ENCODE measurements at places on chromosomes 12 and 14.

DNA sequence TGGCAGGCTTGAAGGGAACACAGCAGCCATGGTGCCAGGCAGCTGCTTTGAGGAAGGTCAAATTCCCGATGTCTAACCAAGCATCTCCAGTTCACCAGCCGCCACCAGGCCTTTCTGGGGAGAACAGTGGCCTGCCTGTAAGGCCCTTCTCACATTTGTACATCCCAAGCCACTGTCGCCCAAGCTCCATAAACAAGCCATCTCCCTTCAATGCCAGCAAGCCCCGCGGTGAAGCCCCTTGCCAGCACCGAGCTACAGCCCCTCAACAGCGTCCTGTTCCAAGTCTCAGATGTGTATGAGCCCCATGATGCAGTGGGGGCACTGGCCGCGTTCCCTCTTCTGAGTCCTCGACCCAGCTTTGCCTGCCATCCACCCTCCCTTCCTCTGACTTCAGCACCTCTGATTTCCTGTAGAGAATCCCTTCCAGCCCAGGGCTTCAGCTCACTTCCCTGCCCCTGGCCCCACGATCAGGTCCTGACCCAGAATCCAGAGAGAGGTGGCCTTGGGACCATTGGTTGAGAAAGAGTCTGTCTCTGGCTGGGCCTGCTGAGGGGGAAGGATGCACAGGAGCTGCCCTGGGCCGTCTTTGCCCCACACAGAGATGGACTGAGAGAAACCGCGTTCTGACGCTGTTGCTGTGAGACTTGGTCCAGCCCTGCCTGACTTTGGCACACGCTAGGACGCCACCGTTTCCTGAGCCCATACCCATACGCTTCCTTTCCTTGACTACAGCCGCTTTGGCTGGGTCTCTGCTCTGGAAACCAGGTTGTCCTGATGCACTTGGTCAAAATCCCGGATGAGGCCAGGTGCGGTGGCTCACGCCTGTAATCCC, 1.9 kb upstream of the MMP17 start:
- no peak for DNase-seq

GRCh38 chr14:60771117-60771516, 36.6 kb downstream of the MNAT1 start:
- DNase-seq, result no peak

DNA sequence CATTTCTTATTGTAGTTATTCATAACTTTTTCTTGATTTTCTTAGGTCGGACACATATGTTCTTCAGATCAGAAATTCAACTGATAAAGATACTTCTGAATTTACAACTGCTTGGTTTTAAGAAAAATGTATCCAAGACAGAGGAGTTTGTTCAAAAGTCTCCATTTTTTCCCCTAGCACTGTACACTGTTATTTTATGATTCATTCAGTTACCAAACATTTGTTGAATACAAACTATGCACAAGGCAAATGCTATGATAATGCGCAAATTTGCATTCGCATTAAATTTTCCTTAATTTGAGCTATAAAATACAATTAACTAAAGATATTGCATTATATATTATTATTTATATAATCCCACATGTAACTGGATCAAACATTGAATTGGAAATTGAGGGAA, 10.1 kb upstream of the PLEKHA5 start:
- no peak for DNase-seq

DNA sequence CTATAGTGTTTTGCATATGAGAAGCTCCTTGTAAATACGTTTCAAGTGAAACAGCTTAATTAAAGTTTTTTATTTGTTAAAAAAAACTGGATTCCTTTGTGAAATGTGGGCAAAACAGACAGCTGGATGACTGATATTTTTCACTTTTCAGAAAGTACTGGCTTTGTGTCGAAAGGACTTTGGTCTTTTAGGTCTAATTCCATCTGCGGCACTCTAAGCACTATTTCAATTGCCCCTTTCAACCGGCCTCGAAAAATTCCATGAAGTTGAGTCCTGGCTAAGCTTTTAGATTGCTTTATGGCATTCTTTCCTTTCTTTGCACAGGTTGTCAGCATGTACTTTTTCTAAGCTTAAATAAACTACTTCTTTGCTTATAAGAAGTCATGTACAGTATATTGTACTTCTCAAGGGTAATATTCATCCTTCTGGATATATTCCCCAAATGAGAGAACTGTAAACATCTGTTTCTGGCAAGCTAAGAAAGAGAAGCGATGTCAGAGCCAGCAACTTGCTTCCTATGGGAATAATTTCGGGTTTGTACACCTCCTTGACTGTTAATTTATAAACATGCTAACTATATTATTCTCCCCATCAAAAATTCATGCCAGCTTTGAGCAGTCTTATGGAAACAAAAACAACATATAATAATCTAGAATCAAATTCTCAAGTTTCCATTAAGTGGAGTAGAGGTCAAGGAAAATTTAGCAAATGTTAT, 611.3 kb downstream of the ETNK1 start:
- DNase-seq, result no peak

DNA sequence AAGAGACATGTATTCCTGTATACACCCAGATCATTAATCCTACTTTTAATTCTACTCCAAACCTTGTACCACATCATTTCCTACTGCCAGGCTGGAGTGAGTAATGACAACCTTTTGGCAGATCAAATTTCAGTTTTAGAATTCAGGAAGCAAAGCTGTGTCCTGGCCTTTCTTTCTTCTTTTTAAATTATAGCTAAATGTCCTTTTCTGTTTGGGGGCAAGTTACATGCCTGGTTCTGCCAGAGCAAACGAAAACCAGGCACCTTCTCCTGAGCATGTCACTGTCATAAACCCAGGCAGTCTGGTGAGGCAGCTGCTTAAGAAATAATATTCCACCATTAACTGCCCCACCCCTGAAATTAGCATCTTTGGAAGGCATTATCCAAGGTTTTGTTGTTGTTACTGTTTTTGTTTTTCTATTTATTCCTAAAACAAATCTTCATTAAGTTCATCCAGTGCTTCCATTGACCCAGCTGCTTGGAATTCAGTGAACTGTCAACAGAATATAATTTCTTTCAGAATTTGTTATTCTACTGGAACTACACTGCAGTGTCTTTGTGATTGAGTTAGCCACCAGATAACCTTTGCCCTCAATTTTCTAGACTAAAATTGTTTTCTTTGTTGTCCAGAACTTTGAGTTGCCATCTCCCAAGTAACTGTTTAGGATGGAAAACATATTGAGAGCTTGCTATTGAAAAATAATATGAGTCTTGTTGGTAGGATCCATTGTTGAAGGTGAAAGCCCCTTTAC, 33.2 kb downstream of the SAMD4A start:
- DNase-seq, result peak; percentile 48

DNA sequence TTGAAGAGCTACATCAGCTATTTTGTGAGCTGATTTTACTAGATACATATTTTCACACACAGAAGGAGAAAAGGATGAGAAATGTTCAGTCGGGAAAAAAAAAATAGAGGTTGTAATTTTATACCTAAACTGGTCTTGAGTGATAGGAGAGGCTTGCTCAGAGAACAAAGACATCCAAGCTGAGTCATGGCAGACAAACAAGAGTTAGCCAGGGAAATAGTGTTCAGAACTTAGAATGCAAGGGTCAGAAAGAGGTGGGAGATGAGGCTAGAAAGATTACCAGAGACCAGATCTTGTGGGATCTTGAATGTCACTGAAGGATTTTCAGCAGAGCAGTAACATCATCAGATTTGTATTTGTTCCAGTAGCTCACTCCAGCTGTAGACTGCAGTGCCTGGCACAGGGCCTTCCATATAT, 121.9 kb upstream of the ATF1 start:
- DNase-seq, result peak; percentile 67

DNA sequence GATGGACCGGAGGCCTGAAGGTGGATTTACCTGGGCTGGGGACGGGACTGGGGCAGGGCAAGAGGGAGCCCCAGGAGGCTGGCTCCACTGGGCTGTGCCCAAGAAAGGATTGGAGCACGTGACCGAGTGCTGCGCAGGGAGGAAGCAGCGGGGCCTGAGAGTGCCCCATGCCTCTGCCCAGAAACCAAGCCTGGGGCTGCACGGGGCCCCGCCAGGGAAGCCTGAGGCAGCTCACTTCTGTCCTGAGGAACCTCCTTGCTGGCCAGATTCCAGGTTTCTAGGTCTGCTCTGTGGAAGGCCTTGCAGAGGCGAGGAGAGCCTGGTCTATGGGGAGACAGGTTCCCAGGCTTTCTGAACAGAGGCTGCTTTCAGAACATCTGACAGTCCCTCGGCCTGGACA, 10.4 kb downstream of the NGB start:
- no peak for DNase-seq

- no peak for DNase-seq
Measured at GRCh38 chr14:64442300-64442988, 22.9 kb upstream of the AKAP5 start.

- peak; percentile 67 for DNase-seq
Measured at GRCh38 chr12:132153501-132154340, 9.5 kb downstream of the NOC4L start.

DNA sequence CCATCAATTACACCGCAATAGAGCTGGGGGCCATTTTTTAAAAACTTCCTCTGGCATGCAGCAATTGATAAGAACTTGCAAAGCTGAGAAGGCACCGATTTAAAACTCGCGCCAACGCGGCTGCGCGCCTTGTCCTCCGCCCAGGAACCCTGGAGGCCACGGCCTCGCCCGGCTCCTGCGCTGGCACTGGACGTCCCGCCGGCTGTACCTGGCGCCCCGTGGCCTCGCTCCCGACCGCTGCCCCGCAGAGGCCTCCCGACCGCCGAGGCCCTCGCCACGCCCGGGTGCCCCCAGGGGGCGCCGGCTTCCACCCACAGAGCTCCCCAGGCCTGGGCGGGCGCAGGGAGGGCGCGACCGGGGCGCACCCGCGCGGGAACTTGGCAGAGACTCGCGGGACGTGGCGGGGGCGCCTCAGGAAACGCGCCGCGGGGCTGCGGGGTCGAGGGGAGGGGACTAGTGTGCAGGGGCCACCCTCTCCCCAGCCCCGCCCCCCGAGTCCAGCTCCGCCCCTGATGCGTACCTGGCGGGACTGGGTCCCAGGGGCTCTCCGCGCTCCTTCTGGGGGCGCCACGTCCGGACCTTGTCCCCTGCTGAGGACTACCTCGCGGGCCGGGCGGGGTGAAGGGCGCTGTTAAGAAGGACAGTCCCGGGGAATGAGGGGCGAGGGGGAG, 65.7 kb downstream of the TNFAIP2 start:
- DNase-seq, result peak; percentile 33

- DNase-seq, result no peak
Measured at GRCh38 chr14:95486875-95487668, 29.4 kb downstream of the SYNE3 start.

DNA sequence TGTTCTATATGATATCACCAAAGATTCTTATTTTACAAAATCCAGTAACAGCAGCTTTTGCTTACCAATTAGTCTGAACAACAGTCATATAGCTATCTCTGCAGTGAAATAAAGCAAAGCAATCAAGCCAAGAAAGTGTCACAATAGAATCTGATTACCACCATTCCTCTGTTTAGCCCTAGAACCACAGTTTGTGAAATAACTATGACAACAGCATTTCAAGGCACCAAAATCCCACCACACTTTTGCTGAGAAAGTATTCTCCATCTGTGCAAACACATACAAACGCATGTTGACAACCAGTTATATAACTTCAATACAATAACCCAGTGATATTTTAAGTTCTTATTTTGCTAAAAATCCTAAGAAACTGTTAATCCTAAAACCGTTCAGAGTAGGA, 7.4 kb downstream of the PPP1R13B start:
- DNase-seq, result no peak

- DNase-seq, result no peak
Measured at GRCh38 chr12:106673141-106673540, 90.3 kb downstream of the RFX4 start.

DNA sequence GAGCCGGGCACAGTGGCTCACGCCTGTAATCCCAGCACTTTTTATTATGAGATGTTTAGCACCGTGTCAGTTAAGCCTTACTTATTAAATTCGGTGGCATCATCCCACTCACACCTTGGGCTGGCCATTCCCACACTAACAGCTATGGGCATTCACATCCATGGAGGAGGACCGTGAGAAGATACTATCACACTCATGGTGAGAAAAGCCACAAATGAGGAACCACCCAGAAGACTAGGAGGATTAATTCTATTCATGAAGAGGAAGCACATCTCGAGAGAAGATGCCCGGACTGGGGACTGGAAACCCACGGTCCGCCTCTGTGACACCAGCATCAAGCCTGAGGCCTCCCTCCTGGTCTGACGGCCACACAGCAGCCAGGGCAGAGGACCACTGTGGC, 4.9 kb downstream of the CDC42BPB start:
- DNase-seq, result no peak

DNA sequence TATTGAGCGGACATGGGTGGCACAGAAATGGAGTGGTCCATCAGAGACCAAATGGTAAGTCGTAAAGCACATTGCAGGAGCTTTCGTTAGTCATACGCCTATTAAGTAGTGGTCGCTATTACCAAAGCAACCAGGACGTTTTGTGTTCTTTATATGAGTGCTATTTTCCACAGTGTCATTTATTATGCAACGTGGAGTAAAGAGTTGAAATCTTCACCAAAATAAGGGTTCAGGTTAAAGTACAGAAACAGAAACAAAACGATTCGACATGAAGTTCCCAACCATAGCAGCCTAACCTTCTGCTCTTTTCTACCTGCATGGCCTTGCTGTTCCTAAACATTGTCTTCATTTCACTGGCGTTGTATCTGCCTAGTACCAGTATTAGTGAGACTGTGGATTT, 20.1 kb upstream of the FGD4 start:
- DNase-seq, result no peak

- DNase-seq, result no peak
Measured at GRCh38 chr14:25622763-25623162, 572.8 kb upstream of the STXBP6 start.

DNA sequence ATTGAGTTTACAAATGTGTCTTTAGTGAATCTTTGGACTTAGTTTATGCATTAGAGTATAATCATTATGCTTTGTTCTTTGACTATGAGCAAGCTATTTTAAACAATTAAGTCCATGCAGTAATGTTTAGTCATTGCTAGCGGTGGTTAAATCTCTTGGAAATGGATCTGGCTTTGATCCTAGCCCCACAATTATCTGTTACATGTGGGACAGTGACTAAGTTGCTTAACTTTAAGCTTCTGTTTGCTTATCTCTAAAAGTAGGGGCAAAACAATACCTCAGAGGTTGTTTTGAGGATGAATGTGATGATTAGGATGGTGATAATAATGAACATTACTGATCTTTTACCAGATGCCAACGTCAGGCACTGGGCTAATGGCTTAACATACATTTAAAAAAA, 124.2 kb downstream of the NPAS3 start:
- no peak for DNase-seq

GRCh38 chr14:22008766-22009165, 335.1 kb upstream of the OR4E1 start:
- no peak for DNase-seq

DNA sequence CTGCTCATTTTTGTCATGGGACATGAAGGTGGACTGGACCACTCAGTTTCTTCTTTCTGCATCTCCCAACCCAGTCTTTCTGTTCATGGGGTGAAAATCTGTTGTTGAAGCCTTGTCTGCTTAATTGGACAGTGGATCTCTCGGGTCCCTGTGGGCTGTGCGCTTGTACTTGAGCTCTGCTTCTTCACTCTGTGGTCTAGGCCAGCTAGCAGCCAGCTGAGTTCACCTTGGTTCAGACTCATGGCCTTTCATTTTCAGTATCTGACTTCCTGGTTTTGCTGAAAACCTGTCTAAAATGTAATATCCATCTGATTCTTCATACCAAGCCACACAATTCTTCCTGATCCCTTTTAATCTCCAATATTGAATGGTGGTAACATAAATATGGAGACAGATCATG, 117.2 kb downstream of the LRRK2 start:
- DNase-seq, result no peak
